ENCODE measurements at places on chromosomes 7 and 10.
A peak's percentile ranks its signal among the peaks of the same experiment; 100 is the strongest.

DNA sequence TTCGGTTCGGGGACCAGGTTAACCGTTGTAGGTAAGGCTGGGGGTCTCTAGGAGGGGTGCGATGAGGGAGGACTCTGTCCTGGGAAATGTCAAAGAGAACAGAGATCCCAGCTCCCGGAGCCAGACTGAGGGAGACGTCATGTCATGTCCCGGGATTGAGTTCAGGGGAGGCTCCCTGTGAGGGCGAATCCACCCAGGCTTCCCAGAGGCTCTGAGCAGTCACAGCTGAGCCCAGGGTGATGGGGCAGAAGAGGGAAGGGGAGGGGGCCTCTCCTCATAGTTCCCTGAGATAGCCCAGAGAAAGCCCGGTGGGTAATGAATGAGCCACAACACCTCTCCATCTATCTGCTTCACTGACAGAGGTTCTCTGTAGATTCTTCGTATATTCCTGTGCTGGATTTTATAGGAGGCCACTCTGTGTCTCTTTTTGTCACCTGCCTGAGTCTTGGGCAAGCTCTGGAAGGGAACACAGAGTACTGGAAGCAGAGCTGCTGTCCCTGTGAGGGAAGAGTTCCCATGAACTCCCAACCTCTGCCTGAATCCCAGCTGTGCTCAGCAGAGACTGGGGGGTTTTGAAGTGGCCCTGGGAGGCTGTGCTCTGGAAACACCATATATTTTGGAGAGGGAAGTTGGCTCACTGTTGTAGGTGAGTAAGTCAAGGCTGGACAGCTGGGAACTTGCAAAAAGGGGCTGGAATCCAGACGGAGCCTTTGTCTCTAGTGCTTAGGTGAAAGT is 16.4 kb downstream of the PRSS2 start:
- DNase-seq = no peak

- peak; percentile 39 for DNase-seq
Measured at GRCh38 chr10:88544140-88544870, 38.8 kb downstream of the RNLS start.

DNA sequence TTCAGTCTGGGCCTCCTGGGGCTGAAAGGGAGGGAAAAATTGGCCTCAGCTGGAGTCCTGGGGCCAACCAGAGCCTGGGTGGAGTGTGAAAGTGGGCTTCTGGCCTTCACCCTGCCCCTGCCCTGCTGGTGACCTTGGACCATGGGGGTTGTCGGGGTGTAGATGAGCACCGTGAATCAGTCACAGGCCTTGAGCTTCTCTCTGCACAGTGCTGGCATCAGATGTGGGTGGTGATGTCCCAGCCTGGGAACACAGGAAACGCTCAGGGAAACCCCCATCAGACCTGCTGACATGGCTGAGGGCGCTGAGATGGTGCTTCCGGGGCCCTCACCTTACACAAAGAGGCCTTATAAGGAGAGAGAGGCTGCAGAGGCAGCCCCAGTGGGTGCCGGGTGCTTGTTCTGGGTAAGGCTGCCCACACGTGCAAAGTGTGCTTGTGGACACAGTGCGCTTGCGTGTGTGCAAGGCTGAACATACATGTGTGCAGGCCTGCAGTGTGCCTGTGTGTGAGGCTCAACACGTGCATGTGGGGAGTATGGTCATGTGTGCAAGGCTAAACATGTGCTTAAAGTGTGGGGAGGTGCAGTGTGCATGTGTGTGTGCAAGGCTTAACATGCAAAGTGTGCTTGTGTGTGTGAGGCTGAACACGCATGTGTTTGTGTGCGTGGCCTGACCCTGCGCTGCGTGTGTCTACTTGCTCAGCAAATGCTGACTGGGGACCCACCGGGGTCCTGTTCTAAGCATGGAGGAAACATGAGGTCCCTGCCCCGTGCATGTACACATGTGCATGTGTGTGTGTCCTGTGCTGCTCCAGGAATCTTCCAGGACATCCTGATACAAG is 6.5 kb downstream of the ARPC1B start:
- no peak for DNase-seq

- peak; percentile 95 for DNase-seq
Measured at GRCh38 chr10:110076559-110077318, 69.0 kb downstream of the ADD3 start.

Data from NCI-H226 (cell line).